ENCODE measurements at places on chromosomes 16 and 17.

GRCh38 chr16:74035816-74036215 lies 260.8 kb upstream of the PSMD7 start:
- no peak for DNase-seq

GRCh38 chr16:68754084-68754792 lies 17.1 kb downstream of the CDH1 start:
- no peak for DNase-seq

GRCh38 chr16:81316176-81316496 lies 1.4 kb downstream of the GAN start:
- DNase-seq = no peak

- DNase-seq = peak; percentile 8
These were observed 32.8 kb upstream of the ETV4 start for GRCh38 chr17:43578699-43579565.

GRCh38 chr16:89737341-89738071 lies 16.2 kb downstream of the ZNF276 start:
- DNase-seq = peak; percentile 75

GRCh38 chr17:15777717-15778116 lies 45.6 kb downstream of the TBC1D26 start:
- no peak for DNase-seq

GRCh38 chr17:16880843-16881230 lies 91.1 kb downstream of the TNFRSF13B start:
- no peak for DNase-seq

Measured in immature natural killer cell (primary cell).